ENCODE measurements at places on chromosomes 2 and 18.

DNA sequence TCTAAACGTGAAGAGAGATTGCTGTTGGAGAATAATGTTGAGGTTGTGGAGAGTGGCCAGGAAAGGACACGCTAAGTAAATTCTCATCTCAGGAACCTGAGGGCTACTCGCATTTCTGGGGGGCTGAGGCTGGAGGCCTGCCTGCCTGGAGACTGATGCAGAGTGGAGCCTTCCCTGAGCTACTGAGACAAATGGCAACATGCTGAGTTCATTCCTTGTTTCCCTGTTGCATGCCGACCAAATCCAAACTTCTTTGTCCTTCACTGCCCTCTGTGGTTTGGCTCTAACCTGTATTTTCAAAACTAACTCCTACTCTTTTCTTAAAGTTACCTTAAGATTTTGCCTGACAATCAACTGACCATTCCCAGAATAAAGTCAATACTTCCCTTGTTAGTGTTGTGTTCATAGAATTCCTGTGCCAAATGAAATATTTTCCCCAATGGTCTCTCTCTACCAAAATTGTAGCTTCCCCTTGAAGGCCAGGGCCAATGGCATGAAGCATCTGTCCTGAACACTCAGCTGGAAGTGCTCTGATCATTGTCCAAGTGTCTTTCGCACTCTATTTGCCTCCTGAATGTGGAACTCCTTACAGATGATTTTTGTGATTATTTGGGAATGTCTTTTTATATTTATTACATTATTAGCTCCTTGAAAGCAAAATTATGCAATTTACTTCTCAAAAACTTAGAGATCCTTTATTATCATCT lies 1085.6 kb downstream of the SOCS6 start:
- DNase-seq, result no peak

DNA sequence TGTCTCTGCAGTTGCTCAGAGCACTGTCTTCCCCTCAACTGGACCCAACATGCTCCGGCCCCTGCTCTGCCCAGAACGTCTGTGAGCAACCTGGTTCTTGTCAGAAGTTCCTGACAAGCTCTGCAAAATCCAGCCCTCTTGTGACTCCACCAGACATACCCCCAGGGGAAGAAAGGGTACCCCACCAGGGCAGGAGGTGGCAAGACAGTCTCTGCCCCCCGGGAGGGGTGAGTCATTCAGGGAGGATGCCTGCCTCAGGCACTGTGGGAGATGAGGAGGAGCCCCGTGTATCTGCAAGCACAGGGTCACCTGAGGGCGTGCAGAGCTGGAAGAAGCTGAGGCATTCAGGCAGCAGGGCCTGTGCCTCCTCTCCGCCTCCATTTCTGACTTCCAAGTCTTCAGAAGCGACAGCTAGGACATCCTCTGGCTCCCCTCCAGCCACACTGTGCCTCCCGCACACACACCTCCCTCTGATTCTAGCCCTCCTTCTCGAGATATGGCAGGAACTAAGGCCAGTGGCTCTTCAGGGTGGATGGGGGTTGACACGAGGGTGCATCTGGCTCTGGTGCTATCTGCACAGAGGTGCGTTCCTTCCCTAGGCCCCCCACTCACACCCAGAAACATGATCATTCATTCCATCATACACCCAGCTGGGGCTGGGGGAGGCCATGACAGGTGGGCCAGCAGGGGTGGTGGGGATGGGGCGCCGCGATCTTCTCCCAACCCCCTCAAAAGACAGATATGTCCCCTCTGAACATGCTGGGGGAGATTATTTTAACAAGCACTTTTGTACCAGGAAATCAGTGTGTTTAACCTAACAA lies 222.2 kb downstream of the CYP26B1 start:
- no peak for DNase-seq

DNA sequence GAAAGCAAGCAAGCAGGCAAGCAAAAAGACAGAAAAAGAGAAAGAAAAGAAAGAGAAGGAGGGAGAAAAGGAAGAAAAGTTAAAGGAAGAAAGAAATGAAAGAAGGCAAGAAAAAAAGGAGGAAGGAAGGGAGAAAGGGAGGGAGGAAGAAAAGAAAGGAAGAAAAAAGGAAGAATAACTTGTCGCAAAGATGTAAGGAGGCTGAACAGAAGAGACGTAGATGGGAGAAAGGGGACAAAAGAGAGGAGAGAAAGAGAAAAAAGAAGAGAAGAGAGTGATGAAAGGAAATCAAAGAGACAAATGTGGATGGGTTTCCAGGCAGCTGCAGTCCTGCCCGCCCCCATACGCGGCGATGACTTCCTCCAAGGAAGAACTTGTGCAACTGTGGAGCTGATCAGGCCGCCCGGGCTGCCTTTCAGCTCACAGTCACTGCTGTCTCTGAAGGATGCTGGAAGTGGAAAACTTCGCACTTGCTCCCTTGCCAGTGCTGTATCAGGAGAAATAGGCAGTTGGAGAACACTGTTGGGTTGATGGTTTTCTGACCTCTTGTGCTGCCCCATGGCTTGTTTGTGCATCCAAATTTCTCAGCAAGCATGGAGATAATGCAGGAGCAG lies 52.9 kb downstream of the TRIB2 start:
- DNase-seq, result peak; percentile 35

DNA sequence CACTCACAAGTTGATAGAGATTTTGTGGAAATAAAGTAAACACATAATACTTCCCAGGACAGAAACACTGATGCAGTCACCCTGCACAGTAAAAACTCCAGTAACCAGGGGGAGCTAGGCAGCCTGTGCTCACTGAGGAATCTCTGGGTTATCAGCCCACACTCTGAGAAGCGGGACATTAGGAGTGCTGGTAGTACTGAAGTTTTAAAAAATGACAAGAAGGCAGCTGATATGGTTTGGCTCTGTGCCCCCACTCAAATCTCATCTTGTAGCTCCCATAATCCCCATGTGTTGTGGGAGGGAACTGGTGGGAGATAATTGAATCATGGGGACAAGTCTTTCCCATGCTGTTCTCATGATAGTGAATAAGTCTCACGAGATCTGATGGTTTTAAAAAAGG lies 31.4 kb downstream of the KCTD1 start:
- no peak for DNase-seq

- DNase-seq, result no peak
Measured at GRCh38 chr2:112480530-112481049, 1.4 kb upstream of the TTL start.

GRCh38 chr2:123500346-123500745 lies 524.7 kb upstream of the CNTNAP5 start:
- DNase-seq, result no peak

DNA sequence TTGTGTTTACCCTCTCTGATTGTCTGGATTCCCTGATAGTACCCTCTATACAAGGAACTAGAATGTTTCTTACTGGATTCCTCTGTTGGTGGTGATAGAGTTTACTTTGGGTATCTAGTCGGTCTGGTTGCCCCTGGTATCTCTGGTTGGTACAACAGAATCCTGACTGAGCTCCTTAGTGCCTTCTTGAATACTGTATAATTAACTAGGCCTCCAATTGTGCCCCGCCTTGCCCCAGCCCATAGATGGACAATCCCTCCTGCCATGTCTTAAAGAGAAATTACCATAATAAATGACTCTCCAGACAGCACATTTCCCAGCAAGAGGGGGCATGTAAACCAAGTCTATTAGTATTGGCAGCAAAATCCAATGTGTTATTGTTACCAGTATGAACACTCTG lies 2.3 kb downstream of the SCN1A start:
- no peak for DNase-seq

DNA sequence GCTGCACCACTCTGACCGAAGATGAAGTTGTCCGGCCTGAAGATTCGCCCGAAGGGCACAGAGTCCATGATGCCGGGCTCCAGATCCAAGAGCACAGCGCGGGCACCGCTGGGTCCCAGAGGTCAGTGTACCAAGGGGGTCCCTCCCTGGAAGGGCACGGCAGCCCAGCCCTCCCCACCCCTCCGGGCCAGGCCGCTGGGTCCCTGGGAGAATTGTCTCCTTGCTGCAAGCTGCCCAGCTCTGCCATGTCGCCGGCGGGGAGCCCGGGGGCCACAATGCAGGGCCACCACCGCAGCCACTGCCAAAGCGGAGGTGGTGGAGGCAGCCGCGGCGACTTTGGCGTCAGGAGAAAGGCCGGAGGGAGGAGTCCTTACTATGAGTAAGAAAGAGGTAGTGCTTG lies 189.5 kb upstream of the CYRIA start:
- DNase-seq, result no peak

DNA sequence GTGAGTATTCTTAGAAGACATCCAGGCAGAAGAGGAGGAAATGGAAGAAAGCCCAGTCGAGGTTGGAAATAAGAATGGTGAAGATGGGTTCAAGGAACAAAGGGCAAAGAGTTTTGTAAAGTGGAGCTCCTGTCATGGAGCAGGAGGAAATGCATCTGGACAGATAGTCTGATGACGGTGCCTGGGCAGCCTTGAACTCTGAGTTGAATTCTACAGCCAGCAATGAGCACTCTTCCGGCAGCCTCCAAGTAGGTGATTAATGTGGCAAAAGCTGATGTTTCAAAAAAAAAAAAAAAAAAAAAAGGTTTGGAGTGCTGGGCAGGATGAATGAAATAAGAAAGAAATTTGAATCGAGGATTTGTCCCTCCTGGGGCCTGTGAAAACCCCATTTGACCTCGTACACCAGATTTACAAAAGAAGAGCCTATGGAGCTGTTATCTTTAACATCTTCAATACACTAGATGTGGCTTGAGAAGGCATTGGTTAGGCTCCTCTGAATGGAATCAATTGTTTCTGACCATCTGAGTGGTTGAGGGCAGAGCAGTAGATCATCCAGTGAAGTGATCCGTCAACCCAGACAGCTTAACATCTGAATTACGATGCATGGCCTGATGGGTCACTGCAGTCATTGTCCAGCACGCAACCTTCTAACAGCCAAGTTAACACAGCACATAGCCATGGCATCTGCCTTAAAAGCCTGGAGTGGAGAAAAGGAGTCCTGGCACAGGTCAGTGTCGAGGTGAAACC lies 449.7 kb downstream of the TXNL1 start:
- no peak for DNase-seq

DNA sequence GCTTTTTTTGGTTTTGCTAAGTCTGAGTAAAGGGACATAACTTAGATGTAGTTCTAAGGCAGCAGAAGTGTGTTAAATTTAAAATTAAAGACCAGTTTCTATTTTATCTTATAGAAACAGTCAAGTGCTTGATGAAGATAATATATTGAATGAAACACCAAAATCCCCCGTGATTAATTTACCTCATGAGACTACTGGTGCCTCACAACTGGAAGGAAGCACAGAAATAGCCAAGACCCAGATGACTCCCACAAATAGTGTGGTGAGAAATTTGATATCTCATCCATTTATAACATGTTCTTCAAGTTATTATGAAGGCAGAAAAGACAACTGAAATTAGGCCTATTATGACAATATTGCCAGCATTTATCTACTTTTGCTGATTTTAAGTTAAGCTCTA lies 45.6 kb downstream of the APLF start:
- DNase-seq, result peak; percentile 29

DNA sequence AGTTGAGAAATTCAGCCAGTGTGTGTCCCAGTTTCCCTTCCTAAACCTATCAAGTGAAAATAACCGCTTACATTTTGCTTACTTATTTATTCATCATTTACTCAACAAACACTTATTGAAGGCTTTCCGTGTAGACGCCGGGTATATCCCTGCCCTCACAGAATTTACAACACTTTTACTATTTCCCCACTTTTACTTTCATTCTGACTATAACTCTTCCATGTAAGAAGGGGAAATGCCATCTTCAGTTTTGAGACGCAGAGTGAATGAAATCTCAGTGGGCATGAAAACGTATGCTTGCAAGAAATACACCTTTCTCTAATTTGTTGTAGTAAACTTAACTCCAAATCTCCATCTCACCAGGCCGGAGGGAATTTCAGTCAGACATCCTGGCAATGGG lies 251.0 kb upstream of the CHAC2 start:
- DNase-seq, result no peak

GRCh38 chr18:56501896-56502295 lies 136.5 kb downstream of the TXNL1 start:
- no peak for DNase-seq

- no peak for DNase-seq
Measured at GRCh38 chr2:71347517-71347916, 15.9 kb downstream of the ZNF638 start.

DNA sequence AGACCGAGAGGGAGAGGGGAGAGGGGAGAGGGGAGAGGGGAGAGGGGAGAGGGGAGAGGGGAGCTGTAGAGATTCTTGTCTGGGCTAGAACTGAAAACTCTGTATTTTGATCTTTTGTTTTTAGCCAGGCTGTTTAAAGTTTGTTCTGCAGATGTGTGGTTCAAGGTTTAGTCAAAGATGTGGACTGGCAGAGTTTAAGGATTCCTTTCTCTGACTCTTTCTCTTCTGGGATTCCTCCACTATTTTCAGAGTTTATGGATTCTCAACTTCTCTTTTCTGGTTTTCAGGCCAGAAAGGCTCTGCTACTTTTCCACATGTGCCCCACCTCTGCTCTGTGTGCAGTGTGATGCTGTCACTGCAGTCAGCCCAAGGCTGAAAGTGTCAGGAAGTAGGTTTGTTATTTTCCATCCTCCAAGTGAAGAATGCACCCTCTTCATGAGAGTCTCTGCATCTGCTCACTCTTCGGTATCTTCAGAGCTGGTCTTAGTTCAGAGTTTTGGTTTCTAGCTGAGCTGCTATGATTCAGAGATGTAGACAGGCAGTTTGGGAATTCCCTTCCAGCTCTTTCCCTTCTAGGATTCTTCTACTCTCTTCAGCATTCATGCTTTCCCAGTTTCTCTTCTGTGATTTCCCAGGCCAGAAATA lies 130.9 kb upstream of the SMAD7 start:
- peak; percentile 74 for DNase-seq

GRCh38 chr2:208984376-208985090 lies 439.3 kb upstream of the MAP2 start:
- no peak for DNase-seq

DNA sequence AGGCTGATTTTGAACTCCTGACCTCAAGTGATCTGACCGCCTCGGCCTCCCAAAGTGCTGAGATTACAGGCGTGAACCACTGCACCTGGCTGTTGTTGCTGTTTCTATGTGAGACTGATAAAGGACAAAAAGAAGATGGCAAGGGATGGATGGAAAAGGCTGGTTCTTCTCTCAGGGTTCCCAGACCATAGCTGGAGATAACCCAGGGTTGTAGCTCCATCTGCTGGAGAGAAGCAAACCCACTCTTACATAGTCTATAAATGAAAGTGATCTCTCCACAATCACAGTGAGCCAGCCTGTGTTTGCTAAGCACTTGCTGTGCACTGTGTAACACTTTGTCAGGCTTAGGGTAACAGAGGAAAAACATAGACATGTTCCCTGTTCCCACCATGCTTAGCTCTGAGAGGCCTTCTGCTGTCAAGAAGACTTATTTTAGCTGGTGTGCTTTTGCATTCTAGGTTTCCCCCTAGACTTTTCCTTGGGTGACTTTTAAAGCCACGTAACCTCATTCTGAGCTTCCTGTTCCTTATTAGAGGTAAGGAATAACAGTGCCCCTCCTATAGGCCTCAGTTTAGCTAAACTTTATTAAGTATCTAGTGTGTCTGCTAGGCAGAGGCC lies 49.7 kb downstream of the LIMS1 start:
- peak; percentile 90 for DNase-seq

DNA sequence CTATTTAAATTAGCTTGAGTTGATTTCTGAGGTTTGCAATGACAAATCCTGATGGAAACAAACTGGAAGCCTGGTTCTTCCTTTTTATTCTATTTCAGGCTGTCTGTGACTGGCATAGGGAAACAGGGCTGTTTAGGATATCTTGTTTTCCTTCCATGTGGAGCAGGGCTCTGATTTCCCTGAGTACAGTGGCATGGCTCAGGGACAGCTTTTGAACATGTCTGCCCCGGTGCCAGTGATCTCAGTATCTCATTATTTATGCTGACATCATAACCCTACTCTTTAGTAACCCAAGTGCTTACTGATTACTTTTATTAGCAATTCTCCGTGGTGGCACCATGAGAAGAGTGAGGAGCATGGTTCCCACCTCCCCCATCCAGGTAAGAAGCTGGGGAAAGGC lies 720.3 kb downstream of the GALR1 start:
- DNase-seq, result no peak

Data from suppressor macrophage treated with lipopolysaccharide for 4 hours (primary cell).